Bronchial epithelial cell (primary cell): ENCODE measurements at places on chromosomes 2 and 18. TPM values are rescaled to one million over a fixed set of nuclear protein-coding genes. Genes with fewer than 3 reads are reported as not detected.

DNA sequence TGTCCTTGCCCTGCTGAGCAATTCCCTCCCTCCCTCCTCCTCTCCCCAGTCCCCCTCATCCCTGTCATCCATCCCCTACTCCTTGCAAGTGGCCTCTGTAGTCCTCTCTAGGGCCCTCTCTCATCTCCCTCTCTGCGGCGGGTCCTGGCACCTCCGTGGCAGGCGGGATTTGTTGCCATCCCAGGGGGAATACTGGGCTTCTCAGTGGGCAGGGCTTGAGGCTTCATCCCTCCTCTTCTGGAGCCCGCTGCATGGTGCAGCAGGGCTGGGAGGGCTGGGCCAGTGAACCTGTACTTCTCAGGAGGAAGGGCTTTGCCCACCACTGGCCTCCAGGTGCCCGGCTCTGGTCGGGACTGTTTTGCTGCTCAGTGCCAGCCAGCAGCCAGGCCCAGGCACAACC is 216.2 kb downstream of the TFCP2L1 start:
- no peak for DNase-seq

DNA sequence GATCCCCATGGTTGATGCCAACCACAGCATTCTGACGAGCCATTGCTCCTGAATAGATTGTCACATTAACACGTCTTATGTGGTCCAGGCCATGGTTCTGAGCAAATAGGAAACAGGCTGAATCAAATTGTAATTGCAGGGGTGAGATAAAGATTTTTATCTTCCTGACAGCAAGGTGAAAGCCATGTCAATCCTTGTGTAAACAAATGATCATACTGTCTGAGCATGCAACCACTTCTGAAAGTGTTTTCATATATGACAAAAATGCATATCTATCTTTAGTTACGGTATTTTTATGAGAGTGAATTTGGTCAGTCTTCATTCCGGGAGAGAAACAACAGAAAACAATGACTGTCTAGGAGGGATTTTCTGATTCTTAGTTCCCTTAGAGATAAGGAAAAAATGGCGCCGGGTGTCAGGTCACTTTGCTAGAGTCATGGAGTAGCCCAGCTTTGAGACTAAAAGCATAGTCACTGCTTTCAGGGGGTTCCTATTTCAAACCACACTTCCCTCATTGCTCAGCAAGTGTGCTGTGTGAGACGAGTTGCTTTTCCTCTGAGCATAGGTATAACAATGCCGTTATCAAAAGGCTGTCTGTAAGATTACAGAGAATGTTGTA is 958.9 kb downstream of the DCDC2C start:
- no peak for DNase-seq

DNA sequence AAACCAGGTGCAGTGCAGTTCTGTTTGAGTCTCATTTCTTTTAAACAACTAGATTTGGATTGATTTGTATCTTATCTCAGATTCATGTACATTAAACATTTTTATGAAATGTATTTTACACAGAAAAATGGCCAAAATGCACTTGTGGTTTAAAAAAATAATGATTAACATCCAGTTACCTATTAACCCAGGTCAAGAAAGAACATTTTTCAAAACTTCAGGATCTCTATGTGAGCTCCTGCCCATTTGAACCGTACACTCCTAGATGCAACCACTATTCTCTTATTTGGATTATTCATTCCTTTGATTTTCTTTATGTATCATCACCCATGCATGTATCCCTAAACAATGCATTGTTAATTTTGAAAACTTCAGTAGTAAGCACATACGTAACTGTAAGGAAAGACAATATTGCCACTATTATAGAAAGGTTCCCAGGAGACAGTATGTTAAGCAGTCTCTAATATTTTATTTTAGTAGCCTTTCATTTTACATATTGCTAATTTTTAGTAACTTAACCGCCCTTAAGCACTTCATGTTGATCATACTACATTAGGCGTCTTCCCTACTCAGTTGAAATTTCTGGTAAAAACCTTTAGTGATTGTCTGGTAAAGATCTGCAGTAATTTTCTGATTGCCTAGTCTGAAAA is 22.7 kb downstream of the RNF138 start:
- DNase-seq = no peak

GRCh38 chr2:66925128-66925527 is 472.0 kb upstream of the ETAA1 start:
- DNase-seq = peak; percentile 43

DNA sequence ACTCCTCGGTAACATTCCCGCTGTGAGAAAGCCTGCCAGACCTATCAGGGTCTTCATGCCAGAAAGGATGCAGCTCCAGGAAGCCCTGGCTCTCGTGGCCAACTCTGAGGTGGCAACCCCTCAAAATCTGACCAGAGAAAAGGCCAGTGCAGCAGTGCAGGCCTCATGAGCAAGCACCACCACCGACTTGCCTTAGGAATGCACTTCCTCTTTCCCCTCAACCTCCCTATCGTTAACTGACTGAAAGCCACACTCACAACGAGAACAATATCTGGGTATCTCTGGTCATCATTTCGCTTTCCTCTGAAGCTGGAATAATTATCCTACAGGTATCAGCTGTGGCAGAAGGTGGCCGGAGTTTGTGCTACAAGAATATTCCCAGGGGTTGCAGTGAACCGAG is 101.4 kb upstream of the POU3F3 start:
- DNase-seq = no peak

Gene DUSP19
- under 0.01 and 0.38 TPM in 2 replicates for total RNA-seq

Gene SP140
- total RNA-seq = not detected in 2 replicates

Gene SP5
- total RNA-seq = not detected in 2 replicates
